GM12891 (cell line): ENCODE measurements at places on chromosomes 6 and 20.

- DNase-seq, result no peak
These were observed 16.1 kb downstream of the HIVEP1 start for GRCh38 chr6:12028213-12028612.

GRCh38 chr6:17268114-17268513 lies 13.0 kb upstream of the RBM24 start:
- no peak for DNase-seq

DNA sequence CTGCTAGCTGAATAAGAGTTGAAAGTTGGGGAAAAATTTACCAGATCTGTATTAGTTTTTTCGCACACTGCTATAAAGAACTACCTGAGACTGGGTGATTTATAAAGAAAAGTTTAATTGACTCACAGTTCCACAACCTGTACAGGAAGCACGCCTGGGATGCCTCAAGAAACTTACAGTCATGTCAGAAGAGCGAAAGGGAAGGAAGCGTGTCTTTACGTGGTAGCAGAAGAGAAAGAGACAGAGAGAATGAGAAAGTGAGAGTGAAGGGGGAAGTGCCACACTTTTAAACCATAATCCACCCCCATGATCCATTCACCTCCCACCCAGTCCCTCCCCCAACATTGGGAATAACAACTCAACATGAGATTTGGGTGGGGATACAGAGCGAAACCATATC lies 79.6 kb downstream of the KHDC1L start:
- no peak for DNase-seq

DNA sequence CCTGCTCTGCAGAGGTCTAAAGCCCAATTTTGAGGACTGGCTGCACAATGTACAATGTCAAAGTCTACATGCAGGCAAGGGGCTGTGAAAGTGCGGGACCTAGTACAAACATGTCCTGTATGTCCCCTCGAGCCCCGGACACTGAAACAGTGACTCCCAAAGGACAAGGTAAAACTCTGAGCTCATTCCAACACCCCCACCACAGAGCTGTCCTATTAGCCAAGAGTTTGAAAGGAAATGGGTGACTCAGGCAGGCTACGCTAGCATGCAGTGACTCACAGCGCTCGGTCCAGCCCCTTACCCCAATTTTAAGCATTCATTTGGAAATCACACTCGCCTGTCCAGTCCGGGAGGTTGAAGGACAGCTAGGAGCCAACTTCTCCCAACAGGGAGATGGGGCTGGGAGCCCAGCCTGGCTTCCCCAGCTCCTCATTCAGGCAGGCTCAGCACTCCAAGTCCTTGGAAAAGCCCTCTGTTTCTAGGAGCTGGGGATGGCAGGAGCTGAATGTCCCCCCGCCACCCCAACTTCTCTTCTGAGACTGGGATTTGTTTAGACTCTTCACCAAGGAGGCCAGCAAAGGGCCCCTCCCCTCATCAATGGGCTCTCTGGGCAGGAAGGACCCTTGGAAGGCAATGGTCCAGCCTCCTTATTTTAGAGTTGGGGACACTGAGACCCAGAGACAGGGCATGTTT lies 3.9 kb downstream of the SDC4 start:
- DNase-seq, result no peak
